ENCODE measurements at places on chromosomes 5 and 9.

DNA sequence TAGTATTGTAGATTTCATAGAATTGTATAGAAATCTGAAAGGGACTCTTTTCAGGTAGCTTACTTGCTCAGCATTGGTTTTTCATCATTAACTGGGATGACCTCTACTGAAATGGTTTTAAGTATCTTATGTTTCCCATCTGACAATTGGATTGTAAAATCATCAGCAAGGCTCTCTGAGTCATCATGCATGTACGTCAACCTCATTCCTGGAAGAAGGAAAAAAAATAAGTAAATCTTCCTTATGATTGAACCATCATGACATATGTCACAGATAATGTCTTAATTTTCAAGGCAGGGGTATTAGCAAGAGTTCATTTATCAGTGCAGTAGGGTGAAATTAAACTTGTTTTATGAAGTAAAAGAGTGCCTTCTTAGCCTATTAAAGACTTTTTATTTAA lies 74.9 kb upstream of the CER1 start:
- DNase-seq: no peak

DNA sequence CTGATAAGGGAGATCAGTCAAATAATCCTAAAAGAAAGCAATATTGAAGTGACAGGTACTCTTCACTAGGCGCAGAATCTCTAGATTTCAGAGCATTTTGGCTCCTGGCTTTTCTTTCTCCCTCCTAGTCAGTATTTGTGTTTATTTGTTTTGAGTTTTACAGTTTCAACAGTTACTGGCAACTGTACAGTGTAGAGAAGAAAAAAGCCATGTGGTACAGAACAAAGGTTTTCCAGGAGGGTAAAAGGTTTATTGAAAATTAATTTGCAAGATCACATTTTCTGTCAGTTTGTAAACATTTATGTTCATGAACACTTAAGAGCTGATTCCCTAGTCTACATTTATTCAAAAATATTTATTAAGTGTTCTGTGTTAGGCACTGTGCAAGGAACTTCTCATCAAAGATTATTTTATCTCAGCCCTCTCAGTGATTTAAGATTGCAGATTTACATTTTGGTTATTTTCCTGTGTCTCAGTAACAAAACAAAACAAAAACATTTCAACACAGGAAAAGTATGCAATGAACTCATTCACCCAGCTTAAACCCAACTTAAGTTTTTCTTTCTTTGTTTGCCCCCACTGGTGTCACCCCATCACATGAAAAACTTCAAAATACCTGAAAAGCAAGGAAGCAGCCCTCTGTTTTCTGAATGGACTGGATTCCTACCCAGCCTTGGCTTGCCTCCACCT lies 12.9 kb downstream of the MINAR2 start:
- peak; percentile 18 for DNase-seq

DNA sequence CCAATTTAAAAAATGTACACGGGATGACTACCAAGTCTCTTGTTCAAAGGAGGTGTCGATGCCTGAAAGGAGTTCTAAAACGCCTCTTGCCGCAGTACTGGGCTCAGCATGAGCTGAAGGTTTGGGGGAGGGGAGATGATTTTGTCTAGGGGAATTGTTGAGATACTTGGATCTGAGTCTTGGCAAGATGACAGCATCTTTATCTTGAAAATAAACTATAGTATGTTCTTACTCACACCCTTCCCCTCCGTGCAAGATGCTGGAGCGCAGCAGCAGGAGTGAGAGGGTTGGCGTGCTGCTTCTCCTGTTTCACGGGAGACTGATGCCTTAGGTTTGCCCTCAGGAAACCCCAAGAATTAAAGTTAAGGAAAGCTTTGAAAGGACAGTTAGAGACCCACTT lies 47.3 kb downstream of the FAM78A start:
- no peak for DNase-seq

- no peak for DNase-seq
Measured at GRCh38 chr9:129542741-129543140, 78.2 kb downstream of the C9orf50 start.

DNA sequence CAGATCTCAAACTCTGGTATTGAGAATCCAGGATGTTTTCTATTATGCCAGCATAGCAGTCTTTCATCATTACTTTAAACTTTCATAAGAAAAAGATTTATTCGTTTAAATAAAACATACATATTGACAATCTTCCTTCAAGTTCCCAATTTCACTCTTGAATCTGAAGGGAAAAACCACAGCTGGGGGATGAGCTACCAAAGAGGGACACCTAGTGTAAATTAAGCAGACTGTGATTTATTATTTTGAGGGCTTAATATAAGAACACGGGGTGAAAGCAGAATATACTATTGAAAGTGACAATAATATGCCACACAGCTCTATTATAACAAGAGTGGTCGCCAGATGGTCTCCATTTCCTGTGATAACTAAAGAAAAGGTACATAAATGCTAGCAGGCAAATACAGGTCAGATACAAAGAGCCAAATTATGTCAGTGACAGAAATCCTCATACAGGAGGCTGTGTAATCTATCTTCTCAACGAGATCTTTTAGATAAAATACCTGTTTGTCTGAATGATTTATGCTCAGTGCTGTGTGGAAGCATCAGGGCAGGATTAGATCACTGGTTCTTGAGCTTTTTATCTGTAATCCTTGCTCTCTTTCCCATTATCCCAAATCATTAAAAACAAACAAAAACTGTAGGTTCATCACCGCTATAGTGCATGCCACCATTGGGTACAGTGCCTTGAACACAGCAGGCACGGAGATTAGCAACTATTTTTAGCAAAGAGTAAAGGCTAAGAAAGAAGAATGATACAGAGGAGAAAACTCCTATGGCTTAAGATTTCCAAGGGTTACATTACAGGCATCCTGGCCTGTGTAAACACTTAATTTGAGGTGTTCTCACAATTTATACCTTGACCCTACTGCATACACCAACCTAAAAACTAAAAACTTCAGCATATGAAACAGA lies 116.6 kb downstream of the DROSHA start:
- DNase-seq: no peak

DNA sequence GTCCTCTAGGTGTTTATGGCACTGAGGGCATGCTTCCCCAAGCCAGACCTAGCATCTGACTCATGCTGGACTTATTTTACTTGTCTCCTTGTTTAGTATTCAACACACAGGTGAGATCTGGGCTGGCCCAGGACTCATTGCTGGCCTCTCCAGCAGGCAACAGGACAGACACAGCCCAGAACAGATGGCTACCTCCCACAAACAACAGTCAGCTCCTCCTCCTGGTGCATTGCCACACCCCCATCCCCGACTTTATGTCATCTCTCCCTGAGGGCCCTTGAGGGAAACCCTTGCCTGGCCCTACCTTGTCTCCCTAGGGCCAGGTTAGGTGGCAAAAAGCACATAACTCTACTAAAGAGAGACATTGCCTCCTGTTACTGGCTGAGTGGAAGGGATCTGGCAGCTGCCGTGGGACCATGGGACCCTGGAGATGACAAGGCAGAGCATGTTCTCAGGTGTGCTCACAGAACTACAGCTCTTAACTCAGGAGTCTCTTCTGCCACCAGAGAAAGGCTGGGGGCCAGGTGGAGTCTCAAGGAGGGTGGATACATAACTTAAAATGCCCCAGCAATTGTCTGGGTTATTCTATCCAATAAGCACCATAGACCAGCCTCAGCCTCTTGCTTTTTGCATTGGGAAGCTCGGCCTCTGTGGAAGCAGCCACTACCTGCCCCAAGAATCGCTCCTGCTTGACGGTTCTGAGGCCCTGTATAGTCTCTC lies 2.3 kb downstream of the ACSL6 start:
- no peak for DNase-seq

- DNase-seq: no peak
Measured at GRCh38 chr9:16726718-16727451, 143.6 kb downstream of the BNC2 start.

DNA sequence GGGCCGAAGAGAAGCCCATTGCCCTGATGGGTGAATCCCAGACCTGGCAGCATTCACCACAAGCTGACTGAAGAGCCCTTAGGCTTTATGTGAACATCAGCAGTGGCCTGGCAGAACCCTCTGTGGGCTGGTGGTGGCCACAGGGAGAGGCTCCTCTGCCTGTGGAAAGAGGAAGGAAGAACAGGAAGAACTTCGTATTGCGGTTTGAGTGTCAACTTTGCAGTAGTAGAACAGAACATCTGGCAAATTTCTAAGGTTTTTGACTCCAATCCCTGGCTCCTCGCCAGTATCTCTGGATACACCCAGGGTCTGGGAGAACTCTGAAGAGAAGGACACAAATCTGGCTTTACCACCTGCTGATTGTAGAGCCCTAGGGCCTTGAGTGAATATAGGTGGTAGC lies 356.4 kb upstream of the GRAMD2B start:
- DNase-seq: no peak

GRCh38 chr9:81411961-81412360 lies 277.4 kb downstream of the TLE1 start:
- no peak for DNase-seq

DNA sequence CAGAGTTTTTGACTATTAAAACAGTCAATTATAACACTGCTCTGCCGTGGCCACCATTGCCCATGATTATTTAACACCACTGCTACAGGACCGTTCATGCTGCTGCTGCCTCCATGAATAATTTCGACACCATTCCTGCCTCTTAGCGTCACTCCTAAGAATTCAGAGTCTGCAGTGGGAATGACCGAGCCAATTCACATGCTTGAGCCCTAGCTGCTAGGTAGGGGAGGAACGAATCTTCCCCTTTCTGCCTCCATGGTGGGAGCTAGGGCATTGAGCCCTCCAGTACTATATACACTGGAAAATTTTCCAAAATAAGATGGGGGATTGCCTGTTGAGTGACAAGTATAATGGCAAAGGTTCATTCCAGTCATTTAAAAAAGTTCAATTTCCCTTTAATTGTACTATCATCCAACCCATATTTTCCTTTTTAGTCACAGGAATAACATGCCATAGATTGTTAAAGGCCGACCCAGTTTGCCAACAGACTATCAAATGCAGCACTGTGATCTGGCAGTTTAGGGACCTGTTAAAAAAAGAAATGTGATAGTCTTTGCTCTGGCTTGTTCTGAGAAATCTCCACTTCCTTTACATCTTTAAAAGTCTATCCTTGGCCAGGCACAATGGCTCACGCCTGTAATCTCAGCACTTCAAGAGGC lies 13.5 kb upstream of the B4GALT1 start:
- DNase-seq: no peak

DNA sequence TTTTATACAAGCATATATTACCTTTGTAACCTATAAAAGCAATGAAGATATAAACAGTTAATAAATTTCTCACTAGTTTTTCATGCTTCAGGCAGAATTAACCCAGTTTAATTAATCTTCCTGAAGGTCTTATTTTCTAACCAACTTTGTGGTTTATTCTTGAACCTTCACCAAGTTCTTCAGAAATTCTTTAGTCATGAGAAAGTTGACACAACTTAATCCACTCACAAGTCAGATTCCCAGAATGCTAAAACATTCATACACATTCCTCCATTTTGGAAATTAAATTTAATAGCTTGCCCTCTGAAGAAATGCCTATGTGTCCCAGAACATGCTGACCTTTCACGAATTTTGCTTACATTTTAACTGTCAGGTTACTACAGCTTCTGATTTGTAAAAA lies 105.4 kb upstream of the PAM start:
- DNase-seq: no peak

- no peak for DNase-seq
Measured at GRCh38 chr5:140111011-140111858, 2.7 kb upstream of the PURA start.

- DNase-seq: no peak
Measured at GRCh38 chr5:108925073-108925472, 177.4 kb downstream of the FER start.

GRCh38 chr5:21931116-21931515 lies 922.0 kb downstream of the CDH12 start:
- DNase-seq: no peak

- no peak for DNase-seq
Measured at GRCh38 chr5:66149950-66150349, 5.8 kb downstream of the SREK1 start.

- DNase-seq: no peak
Measured at GRCh38 chr9:131946180-131946579, 133.5 kb downstream of the MED27 start.

- DNase-seq: no peak
Measured at GRCh38 chr9:132733260-132733815, 63.1 kb downstream of the GTF3C4 start.

- DNase-seq: no peak
Measured at GRCh38 chr5:151470439-151470838, 23.0 kb downstream of the SLC36A1 start.

GRCh38 chr9:116154334-116154975 lies 864 bp downstream of the PAPPA start:
- DNase-seq: no peak

DNA sequence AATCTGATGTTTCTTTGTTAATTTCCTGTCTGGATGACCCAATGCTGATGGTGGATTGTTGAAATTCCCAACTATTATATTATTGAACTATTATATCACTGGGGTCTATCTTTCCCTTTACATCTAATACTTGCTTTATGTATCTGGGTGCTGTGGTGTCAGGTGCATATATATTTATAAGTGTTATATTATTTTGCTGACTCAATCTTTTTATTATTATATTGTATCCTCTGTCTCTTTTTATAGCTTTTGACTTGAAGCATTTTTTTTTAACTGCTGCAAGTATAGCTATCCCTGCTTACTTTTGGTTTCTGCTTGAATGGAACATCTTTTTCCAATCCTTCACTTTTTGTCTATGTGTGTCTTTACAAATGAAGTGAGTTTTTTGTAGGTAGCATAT lies 255.9 kb downstream of the RAB3C start:
- no peak for DNase-seq

GRCh38 chr9:122367065-122367464 lies 3.8 kb upstream of the PTGS1 start:
- no peak for DNase-seq

DNA sequence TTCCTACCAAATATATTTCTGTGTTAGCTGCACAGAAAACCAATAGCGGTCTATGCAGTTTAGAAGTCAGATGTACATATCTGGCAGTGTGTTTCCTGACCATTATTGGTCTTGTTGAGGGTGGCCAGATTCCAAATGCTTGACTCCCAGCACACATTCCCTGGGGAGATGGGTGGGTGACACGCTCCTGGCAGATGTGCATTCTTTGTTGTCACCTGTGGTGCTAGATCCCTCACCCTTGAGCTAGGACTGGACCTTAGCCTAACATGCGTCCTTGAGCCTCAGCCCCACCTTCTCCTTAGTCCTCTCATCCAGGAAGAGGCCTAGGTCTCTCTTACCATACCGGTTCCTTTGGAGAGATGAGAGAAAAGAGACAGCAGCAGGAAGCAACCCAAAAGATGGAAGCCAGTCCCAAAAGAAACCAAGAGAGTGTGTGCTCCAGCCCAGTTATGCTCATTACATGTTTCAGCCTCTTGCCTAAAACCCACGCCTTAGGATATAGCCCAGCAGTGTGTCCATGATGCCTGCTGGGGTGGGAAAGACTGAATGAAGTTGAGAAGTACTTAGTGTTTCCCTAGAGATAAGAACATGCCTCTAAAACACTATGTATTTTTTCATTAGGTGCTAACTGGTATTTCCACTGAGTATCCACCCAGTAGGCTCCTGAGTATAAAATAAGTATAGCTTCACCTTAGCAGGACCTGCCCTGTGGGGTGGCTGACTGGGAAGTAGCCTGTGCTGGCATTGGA lies 116.7 kb downstream of the PDE8B start:
- DNase-seq: no peak

- DNase-seq: no peak
Measured at GRCh38 chr5:13955896-13956295, 11.4 kb upstream of the DNAH5 start.

GRCh38 chr5:148684528-148684927 lies 30.2 kb upstream of the HTR4 start:
- no peak for DNase-seq
